Gastrocnemius medialis (tissue), 4 donors: ENCODE measurements at places on chromosomes 12 and 14.
A peak's percentile ranks its signal among the peaks of the same experiment; 100 is the strongest.

- peak; percentile 40 for DNase-seq
Measured at GRCh38 chr14:96177766-96178375, 26.8 kb upstream of the BDKRB2 start.

DNA sequence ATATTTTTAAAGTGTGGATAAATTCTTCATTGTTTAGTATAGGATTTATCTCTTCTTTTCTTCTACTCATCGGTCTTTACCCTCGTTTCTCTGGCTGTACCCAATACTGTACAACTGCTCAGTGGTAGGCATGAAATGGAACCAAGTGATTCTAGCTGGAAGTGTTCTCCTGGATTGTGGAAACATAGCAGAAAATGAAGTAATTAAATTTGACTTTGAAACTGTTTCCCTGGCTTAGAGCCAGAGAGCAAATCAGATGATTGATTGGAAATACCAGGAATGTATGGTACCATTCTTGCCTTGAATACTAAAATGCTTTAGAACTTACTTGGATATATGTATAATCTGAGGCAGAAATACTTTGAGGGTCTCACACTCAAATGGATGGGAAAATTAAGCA, 292.3 kb downstream of the ERC1 start:
- DNase-seq: no peak

DNA sequence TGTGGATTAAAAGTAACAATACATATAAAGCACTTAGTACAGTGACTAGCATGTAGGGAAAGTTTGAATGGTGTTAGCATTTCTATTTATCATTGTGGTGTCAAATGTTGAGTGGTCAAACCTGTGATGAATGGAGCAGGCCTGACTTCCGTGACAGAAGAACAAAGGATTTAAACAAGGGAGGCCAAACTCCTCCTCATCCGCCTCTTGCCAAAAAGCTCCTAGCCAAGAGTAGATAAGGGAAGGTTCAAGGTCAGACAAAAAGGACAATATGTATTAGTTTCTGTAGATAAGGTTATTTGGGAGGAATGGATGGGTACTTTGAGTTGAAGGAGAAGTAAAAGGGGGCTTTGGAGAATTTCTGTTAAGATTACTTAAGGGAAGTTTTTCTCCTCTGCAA, 6.5 kb downstream of the RNASE7 start:
- no peak for DNase-seq

DNA sequence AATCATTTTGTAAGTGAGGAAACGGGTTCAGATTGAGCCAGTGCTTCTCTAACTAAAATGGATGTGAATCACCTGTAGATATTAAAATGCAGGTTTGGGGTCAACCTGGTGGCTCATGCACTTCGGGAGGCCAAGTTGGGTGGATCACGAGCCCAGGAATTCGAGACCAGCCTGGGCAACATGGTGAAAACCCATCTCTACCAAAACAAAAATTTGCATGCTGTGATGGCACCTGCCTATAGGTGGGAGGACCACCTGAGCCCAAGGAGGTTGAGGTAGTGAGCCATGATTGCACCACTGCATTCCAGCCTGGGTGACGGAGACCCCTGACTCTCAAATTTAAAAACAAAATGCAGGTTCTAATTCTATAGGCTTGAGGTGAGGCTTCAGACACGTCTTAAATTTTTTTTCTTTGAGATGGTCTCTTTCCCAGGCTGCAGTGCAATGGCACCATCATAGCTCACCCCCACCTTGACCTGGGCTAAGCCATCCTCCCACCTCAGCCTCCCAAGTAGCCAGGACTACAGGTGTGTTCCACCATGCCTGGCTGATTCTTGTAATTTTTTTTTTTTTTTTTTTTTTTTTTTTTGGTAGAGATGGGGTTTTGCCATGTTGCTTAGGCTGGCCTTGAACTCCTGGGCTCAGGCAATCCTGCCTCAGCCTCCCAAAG, 9.0 kb downstream of the TUBA1C start:
- no peak for DNase-seq

- DNase-seq: no peak
Measured at GRCh38 chr12:48185181-48185919, 1.9 kb downstream of the CCDC184 start.

GRCh38 chr14:61524211-61524806, 171.0 kb upstream of the HIF1A start:
- no peak for DNase-seq

- no peak for DNase-seq
Measured at GRCh38 chr12:132218915-132219314, 74.7 kb downstream of the NOC4L start.

- no peak for DNase-seq
Measured at GRCh38 chr12:123076604-123077297, 74.1 kb downstream of the PITPNM2 start.

DNA sequence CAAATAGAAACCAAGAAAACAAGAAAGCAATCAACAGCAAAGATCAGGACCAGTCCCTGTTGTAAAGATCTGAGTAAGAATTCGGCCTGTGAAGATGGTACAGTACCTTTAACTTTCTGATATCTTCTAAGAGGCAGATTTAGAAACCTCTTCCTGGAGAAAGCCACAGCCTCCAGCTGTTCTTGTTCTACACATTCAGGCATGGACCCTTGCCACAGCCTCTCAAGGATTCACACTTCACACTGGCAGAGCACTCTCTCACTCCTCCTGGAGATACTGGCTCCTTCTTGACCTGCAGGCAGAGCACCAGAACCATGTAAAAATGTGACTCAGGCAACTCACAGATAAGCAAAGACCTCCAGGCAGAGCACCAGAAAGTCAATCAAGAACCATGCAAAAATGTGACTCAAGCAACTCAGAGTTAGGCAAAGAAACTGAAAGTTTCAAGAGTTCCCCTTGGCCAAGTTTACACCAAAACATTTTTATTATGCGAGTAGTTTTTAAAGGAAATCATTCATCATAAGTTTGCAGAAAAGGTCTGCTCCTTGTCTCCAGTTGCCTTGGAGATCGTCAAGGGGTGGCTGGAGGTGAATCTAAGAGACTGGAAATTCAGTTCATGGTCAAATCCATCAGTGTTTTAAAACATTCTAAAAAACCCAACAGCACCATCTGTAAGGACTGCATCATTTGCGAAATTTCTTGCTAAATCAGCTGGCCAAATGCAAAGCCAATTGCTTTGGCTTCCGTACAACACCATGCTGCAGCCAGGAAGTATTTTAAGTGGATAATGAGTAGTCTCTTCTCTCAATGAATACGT, 119.3 kb upstream of the MDM1 start:
- peak; percentile 16 for DNase-seq

DNA sequence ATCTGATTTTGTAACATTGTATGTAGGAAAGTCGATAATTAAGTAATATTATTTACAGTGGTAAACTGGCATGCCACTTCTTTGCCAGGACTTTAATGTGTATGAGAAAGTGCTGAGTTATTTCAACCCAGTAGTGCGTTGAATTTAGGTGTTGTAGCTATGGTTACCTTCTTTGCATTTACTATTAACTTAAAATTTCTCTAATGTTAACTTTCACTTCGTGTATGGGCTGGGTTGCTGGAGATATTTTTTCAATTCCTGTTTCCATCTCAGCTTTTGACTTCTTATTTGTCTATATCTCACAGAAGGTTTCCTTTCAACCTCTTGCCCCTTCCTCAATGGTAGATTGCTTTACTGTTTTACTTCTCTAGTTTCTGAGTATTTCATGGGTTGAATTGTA, 1345.6 kb downstream of the FSCB start:
- DNase-seq: no peak

GRCh38 chr12:120797677-120798642, 72.3 kb downstream of the ACADS start:
- DNase-seq: no peak

- DNase-seq: no peak
Measured at GRCh38 chr12:112557951-112558630, 139.3 kb downstream of the PTPN11 start.

- peak; percentile 55 for DNase-seq
Measured at GRCh38 chr12:51951843-51952722, 584 bp downstream of the ACVR1B start.

- no peak for DNase-seq
Measured at GRCh38 chr14:55052269-55052930, 953 bp downstream of the MAPK1IP1L start.

DNA sequence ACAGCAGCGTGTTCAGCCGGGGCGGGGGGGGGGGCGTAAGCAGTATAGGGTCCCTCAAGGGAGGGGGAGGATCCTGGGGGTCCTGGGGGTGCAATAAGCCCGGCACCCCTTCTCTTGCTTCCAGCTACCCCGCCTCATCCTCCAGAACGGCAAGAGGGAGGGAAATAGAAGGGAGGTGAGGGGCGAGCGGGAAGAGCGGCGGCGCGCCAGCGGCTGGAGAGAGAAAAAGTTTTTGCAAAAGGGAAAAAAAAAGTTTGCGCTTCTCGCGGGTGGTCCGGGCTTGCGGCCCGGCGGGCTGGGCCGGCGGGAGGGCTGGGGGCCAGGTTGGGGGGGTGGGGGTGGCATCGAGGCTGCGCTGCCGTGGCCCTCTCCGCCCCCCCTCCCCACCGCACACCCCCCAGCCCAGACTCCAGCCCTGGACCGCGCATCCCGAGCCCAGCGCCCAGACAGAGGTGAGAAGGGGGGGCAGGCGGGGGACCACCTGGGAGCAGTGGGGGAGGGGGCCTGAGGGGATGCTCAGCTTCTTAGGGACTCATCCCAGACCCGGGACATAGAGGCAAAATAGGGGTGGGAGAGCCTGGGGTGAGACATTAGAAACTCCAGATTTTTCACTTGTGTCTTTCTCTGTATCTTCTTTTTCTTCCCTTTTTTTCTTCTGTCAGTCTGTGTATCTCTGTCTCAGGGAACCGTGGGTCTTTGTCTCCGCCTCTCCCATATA, at the start of gene GLI1:
Gene GLI1, plus strand, starts transcription at position 36 of the 718 bp plus-strand sequence. CDS start 3,907 bp downstream, outside the sequence.
- DNase-seq: no peak

GRCh38 chr14:39372656-39373055, 59.6 kb downstream of the FBXO33 start:
- no peak for DNase-seq

GRCh38 chr14:55580470-55581341, 699 bp downstream of the KTN1 start:
- no peak for DNase-seq

DNA sequence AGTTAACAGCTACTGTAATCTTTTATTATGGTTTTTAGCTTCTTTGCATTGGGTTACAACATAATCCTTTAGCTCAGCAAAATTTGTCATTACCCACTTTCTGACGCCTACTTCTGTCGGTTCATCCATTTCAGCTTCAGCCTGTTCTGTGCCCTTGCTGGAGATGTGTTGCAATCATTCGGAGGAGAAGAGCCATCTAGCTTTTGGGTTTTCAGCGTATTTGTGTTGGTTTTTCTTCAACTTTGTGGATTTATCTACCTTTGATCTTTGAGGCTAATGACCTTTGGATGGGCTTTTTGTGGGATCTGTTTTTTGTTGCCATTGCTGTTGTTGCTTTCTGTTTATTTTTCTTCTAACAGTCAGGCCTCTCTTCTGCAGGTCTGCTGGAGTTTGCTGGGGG, 69.2 kb upstream of the ATXN7L3B start:
- no peak for DNase-seq

- DNase-seq: no peak
Measured at GRCh38 chr12:21456291-21456780, 18.9 kb downstream of the PYROXD1 start.

GRCh38 chr12:45216230-45216982, 511 bp downstream of the ANO6 start:
- DNase-seq: peak; percentile 28

DNA sequence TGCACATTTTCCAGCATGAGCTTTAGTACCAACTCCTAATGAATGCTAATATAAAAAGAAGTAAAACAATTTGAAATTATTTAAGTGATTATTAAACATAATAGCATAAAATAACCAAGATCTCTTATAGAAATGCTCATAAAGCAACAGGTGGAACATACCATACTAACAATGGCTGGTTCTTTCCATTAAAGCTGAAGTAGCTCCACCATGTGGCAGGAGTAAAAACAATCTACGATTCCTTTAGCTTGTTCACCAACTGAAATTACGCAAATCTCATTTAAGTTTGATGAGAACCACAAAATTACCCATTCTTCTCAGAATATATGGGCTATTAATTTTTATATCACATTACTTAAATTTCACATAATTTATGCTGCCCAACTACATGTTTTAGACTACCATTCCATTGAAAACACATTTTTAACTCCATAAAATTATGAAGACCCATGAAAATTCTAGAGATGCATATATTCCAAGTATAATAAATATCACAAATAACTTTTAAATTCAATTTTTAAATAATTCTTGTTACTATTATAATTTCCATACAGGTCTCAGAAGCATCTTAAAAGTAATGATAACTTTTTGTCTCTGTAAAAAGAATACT, 213.6 kb downstream of the DAD1 start:
- no peak for DNase-seq

DNA sequence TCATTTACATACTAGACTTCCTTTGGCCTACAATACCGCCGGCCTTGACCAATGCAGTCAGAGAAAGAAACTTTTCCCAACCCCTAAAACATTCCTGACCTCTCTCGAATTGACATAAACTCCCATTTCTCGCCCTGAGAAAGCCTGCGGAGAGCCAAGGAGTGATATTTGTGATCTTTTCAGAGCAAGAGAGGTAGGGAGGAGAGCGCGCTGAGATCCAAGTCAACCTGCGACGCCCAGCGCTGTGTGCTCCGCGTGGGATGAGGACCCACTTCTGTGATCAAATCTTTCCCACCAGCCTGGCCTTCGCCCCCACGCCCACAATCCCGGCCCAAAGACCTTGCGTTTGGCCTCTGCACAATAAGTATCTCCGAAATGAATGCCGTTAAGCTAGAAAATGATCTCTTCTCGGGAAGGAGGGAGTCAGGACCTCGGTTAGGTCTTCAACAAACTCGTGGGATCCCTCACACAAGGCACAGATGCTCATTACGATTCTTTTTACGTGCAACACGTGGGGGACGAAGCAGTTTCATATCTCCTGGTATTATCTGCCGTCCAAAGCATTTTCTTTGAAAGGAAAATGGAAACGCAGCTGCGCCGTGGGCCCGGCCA, 6.3 kb upstream of the NPAS3 start:
- no peak for DNase-seq

DNA sequence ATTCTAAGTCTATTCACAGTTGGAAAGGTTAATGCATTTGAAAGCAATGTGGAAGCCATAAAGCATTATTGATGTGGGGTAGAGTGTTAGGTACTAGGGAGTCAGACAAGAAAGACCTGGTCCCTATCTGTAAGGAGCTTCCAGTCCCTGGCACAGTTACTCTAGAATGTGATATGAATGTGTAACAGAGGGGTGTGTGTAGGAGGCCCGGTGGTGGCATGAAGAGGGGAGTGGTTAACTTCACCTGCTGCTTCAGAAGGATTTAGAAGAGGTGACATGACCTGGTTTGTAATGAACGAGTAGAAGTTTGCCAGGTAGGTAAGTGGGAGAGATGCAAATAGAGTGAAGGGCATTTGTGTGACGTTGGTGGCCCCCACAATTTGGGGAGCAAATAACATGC, 15.1 kb upstream of the GALNT6 start:
- DNase-seq: no peak

GRCh38 chr12:87518481-87518880, 510.7 kb downstream of the C12orf50 start:
- no peak for DNase-seq
